ENCODE measurements at places on chromosomes 7 and 10.

DNA sequence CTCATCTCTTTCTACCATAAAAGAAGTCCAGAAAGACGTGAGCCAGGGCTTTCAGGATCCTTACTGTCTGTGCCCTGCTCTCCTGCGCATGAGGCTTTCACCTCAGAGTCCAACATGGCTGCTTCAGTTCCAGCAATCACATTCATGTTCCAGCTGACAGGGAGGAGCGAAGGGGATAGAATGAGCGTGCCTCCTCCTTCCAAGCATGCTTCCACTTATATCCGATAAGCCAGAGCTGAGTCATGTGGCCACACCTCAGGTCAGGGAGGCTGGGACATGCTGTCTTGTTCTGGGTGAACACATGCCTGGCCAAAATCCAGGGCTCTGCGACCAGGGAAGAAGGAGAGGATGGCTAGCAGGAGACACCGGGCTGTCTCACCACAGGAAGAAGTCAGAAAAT, 248.2 kb downstream of the SKAP2 start:
- DNase-seq, result no peak

- DNase-seq, result no peak
Observed at GRCh38 chr10:124998624-124999291, 56.8 kb downstream of the ZRANB1 start.

- DNase-seq, result no peak
Observed at GRCh38 chr10:117539903-117540639, 2.5 kb upstream of the EMX2 start.

- no peak for DNase-seq
Observed at GRCh38 chr7:28434510-28434909, 22.2 kb downstream of the CREB5 start.

- no peak for DNase-seq
Observed at GRCh38 chr7:7639847-7640220, 718 bp upstream of the UMAD1 start.

DNA sequence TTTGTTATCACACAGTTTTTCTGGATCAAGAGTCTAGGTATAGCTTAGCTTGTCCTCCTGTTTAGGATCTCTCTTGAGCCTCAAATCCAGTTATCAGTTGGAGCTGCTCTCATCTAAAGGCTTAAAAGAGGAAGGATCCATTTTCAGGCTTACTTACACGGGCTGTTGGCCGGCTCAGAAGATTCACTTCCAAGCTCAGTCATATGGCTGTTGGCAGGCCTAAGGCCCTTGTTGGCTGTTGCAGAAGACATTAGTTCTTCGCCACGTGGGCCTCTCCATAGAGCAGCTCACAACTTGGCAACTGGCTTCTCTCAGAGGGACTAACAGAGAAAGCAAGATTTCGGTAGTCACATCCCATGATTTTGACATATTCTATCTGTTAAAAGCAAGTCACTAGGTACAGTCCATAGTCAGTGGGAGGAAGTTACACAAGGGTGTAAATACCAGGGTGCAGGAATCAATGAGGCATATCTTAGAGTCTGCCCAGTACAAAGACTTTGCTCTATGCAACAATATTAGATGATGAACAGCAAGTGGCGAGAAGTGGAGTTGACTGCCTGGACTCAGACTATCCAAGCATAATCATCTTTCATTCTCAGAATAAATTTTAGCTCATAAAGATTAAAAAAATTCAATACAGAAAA, 280.1 kb upstream of the MBL2 start:
- no peak for DNase-seq
